CD4-positive, alpha-beta T cell treated with Interleukin-4 for 4 hours (primary cell): ENCODE measurements at places on chromosomes 3 and 15.

GRCh38 chr3:43953380-43953779, 262.6 kb downstream of the ABHD5 start:
- no peak for DNase-seq

- DNase-seq, result no peak
Measured at GRCh38 chr3:190175490-190175889, 54.8 kb upstream of the P3H2 start.

DNA sequence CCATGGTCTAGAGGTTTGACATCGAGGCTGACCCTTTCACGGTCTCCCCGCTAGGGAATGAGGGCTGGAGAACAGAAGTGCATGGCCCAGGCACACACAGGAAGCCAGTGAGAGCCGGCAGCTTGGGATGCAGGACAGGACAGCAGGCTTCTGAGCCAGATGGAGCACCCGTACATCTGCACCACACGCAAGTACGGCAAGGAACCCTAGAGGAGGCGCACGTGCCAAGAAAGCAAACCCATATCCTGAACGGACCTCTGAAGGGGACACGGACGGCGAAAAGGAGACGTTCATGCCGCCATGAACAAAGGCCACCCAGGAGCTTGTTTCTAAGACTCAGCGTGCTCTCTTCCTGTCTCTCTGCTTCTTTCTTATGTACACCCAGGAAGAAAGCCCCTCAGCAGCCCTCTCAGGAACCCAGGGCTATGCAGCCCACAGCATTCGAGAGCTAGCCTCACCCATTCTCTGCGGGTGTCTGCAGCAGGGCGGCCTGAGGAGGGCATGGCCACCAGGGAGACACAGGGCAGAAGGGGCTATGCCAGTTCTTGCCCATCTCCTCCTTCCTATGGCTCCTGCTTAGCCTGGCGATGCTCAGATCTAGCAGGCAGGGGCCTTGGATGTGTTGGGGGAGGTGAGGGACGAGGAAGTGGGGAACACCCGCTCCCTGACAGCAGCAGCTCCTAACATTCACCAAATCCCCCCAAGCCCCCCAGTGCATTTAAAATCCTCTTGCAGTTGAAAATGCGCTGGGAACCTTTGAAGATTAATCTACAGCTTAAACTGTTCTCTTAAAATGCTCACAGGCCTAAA, 81.3 kb downstream of the PCSK6 start:
- no peak for DNase-seq

GRCh38 chr15:44101286-44101685, 93.8 kb downstream of the FRMD5 start:
- DNase-seq, result no peak

GRCh38 chr3:44915702-44916438, 41.5 kb downstream of the TGM4 start:
- no peak for DNase-seq

GRCh38 chr3:124424396-124424795, 305.9 kb upstream of the UMPS start:
- no peak for DNase-seq

GRCh38 chr15:63906266-63906584, 72.5 kb upstream of the HERC1 start:
- no peak for DNase-seq

- DNase-seq, result no peak
Measured at GRCh38 chr15:40053831-40054604, 15.0 kb upstream of the SRP14 start.

DNA sequence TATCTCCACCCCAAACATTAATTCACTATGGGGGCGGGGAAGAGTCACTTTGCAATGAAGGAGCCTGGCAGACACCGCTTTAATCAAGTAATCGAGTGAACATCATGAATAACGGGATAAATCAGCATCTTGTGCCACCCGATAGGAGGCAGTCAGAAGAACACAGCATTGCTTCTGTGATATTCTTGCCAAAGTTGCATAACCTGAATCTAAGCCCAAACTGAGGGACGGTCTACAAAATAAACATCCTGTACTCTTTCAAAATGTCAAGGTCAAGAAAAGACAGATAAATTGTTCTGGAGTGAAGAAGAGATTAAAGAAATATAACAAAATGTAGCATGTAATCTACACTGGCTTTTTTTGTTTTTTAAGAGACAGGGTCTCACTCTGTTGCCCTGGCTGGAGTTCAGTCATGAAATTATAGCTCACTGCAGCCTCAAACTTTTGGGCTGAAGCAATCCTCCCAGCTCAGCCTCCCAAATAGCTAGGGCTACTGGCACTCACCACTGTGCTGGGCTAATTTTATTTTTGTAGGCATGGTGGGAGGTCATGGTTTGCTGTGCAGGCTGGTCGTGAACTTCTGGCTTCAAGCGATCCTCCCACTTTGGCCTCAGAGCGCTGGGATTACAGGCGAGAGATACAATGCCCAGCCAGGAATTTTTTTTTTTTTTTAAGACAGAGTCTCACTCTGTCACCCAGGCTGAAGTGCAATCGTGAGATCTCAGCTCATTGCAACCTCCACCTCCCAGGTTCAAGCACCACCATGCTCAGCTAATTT, 20.1 kb upstream of the VWA5B2 start:
- no peak for DNase-seq

- no peak for DNase-seq
Measured at GRCh38 chr15:64903326-64903950, 8.3 kb upstream of the ANKDD1A start.
